Activated CD8-positive, alpha-beta memory T cell treated with anti-CD3 and anti-CD28 coated beads for 36 hours (primary cell): ENCODE measurements at places on chromosomes 1 and 21. TPM values are rescaled to one million over a fixed set of nuclear protein-coding genes. Genes with fewer than 3 reads are reported as not detected.

The TMEM200B gene
- 0.97 TPM for total RNA-seq

The LAPTM5 gene
- 177 TPM for total RNA-seq

The KDF1 gene
- not detected for total RNA-seq

The TRAF3IP3 gene
- 196 TPM for total RNA-seq

The POU3F1 gene
- 0.08 TPM for total RNA-seq

The HEYL gene
- total RNA-seq: 0.08 TPM

The NSUN4 gene
- total RNA-seq: 28.8 TPM

The PIK3CD gene
- total RNA-seq: 153 TPM

The BRDT gene
- not detected for total RNA-seq

The OR2T29 gene
- not detected for total RNA-seq

The NR5A2 gene
- total RNA-seq: not detected

The DCST2 gene
- total RNA-seq: not detected

The LAMTOR5 gene
- total RNA-seq: 165 TPM

The HUNK gene
- total RNA-seq: 0.15 TPM

The SERPINC1 gene
- 0.31 TPM for total RNA-seq

The USF1 gene
- 58.4 TPM for total RNA-seq

The SMIM1 gene
- 1.7 TPM for total RNA-seq

The OR2T33 gene
- total RNA-seq: not detected

The GIPC2 gene
- 0.21 TPM for total RNA-seq

The DNAJC6 gene
- total RNA-seq: 4.8 TPM

The HPDL gene
- total RNA-seq: 55.2 TPM

The SPRR2E gene
- total RNA-seq: not detected

The SEC16B gene
- not detected for total RNA-seq

The MFAP2 gene
- total RNA-seq: not detected

The SNAPIN gene
- 34.3 TPM for total RNA-seq

The ENTREP3 gene
- total RNA-seq: 47.2 TPM

The KCND3 gene
- total RNA-seq: not detected

The MRPS14 gene
- total RNA-seq: 44.7 TPM

The AQP10 gene
- not detected for total RNA-seq

The SLFNL1 gene
- total RNA-seq: 0.06 TPM

The AMY1C gene
- total RNA-seq: not detected

The PPIH gene
- total RNA-seq: 109 TPM

The BPNT1 gene
- 24.8 TPM for total RNA-seq

The KIF2C gene
- 49.1 TPM for total RNA-seq

The FDPS gene
- 233 TPM for total RNA-seq

The KRTAP19-6 gene
- not detected for total RNA-seq

The LAD1 gene
- total RNA-seq: not detected

The FALEC gene
- 0.55 TPM for total RNA-seq

The CD2 gene
- total RNA-seq: 383 TPM

The BSND gene
- total RNA-seq: not detected

The CHRM3 gene
- 0.53 TPM for total RNA-seq

The FCAMR gene
- not detected for total RNA-seq

The RBM11 gene
- 1.2 TPM for total RNA-seq

The TPTE gene
- not detected for total RNA-seq

The MAEL gene
- not detected for total RNA-seq

The SGIP1 gene
- not detected for total RNA-seq

The NR1I3 gene
- total RNA-seq: not detected

The CRYBG2 gene
- 2.9 TPM for total RNA-seq

The PSRC1 gene
- total RNA-seq: 7.5 TPM

The LAMC2 gene
- total RNA-seq: not detected

The CFHR4 gene
- total RNA-seq: not detected

The SDC3 gene
- total RNA-seq: 0.31 TPM

The MACF1 gene
- 159 TPM for total RNA-seq

The LRRC38 gene
- not detected for total RNA-seq
